ENCODE measurements at places on chromosomes 13 and 19.

DNA sequence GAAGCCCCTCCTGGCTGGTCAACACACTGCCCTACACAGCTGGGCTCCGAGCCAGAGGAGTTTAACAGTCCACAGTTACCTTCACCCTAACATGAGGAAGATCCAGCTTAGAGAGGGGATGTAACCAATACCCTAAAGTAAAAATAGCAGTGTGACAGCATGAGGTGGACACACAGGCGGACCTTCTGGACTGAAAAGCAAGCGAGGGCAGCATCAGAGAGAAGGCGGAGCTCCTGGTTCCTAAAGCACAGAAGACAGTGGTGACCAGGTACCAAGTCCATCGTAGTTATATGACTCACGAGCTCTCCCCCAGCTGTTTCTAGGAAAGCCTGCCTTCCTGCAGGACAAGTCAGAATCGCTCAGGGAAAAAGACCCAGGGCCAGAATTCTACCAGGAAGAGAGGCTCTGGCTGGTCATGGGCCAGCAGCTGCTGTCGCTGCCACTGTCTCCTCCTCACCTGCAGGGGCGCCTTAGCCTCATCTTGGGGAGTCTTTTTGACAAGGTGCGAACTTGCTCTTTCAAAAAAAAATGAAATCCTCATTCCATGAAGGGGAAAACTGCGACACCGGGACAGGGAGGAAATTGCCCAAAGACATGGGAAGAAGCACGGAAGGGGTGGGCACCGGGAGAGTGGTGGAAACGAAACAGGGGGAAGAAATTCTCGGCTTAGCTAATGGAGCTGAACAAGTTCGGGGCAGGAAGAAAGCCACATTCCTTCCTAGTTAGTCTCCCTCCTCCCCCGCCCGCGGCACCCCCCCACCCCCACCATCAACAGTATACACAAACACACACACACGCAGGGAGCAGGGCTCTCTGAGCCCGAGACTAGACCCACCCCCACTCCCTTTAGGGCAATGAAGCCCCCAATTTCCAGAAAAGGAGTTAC is 1.7 kb downstream of the ELL start:
- DNase-seq, result peak; percentile 65

- DNase-seq, result no peak
Measured at GRCh38 chr19:28118235-28118634, 1094.7 kb downstream of the UQCRFS1 start.

- DNase-seq, result no peak
Measured at GRCh38 chr19:15443838-15444237, 5.9 kb downstream of the WIZ start.

- DNase-seq, result no peak
Measured at GRCh38 chr19:32857584-32857983, 12.0 kb downstream of the SLC7A9 start.

GRCh38 chr19:33316541-33317264 is 14.4 kb upstream of the CEBPA start:
- no peak for DNase-seq

- no peak for DNase-seq
Measured at GRCh38 chr19:13104848-13105711, 2.4 kb upstream of the LYL1 start.

DNA sequence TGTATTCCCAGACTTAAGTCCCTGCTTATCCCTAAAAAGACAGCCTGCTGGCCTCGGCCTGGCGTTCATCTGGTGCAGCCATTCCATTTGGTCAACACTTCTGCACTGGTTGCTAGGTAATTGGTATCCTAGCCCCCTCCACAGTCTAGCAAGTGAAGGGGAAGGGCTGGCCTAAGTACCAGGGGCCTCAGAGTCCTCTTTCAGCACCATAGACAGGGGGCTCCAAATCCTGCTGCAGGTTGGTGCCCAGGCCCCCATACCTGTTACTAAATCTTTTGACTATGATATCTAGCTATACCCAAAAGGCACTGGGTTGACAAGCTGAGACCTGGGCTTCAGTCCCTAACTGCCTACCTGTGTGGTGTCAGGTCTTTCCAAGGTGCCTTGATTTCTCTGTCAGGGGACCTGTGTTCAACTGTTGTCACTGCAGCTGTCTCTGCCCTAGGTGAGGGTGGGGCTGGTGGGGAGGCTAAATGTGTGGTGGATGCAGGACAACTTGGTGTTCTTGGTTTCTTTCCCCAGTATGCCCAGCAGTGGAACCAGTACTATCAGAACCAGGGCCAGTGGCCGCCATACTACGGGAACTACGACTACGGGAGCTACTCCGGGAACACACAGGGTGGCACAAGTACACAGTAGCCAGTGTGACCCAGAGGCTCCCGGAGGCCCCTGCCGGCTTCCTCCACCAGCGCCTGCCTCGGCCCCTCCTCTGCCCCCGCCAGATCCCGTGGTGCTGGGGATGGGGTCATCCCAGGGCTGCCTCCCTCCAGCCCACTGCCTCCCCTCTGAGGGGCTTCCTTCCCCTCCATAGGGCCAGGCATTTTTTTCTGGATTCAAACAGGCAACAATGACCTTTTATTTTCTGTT is 3.8 kb upstream of the CCDC97 start:
- DNase-seq, result peak; percentile 34

DNA sequence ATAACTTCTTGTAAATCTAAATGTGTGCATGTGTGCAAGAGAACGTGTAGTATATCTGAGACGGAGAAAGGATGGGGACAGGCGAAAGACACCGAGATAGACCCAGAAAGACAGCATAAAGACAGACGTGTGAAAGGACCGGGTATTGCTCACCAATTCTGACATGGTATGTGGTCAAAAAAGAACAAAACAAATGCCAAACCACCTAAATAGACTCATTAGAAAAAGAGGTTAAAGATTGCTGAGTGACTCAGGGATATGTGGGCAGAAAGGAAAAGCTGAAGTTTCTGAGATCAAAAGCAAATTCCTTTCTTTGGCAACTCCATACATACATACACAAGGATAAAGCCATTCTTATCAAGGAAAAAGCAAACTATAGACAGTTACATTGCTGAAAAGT is 179.7 kb upstream of the TSC22D1 start:
- no peak for DNase-seq

DNA sequence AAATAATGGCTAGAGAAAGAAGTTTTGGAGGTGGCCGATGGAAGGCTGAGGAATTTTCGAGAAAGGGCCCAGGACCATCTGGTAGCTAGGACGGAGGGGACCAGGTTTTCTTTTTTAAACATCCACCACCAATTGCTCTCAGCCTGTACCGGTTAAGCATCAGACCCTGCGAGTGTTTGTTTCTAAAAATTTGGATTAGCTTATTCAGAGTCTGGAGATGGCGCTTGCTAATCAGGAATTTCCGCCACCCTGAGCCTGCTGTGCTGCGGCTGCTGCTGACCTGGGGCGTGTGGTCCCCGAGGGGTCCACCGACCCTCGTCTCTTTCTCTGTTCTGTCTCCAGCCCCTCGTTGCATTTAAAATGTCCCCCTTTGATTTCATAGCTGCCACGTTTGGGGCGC is 2.0 kb downstream of the UHRF1 start:
- DNase-seq, result no peak

- DNase-seq, result no peak
Measured at GRCh38 chr19:51891193-51891747, 3.5 kb upstream of the ZNF577 start.

- no peak for DNase-seq
Measured at GRCh38 chr13:34335014-34336007, 517.4 kb downstream of the RFC3 start.

All from activated T-cell treated with anti-CD3 and anti-CD28 coated beads, Interleukin-2, amount 50 U/mL, for 1 hour (primary cell).